Stimulated activated CD8-positive, alpha-beta memory T cell treated with anti-CD3 and anti-CD28 coated beads, Interleukin-15, amount 100 ng/mL, for 4 hours (primary cell): ENCODE measurements at places on chromosomes 1 and 21.

- no peak for DNase-seq
Measured at GRCh38 chr1:147252540-147252939, 10.1 kb downstream of the CHD1L start.

- no peak for DNase-seq
Measured at GRCh38 chr1:20028125-20028524, 41.9 kb upstream of the PLA2G5 start.

DNA sequence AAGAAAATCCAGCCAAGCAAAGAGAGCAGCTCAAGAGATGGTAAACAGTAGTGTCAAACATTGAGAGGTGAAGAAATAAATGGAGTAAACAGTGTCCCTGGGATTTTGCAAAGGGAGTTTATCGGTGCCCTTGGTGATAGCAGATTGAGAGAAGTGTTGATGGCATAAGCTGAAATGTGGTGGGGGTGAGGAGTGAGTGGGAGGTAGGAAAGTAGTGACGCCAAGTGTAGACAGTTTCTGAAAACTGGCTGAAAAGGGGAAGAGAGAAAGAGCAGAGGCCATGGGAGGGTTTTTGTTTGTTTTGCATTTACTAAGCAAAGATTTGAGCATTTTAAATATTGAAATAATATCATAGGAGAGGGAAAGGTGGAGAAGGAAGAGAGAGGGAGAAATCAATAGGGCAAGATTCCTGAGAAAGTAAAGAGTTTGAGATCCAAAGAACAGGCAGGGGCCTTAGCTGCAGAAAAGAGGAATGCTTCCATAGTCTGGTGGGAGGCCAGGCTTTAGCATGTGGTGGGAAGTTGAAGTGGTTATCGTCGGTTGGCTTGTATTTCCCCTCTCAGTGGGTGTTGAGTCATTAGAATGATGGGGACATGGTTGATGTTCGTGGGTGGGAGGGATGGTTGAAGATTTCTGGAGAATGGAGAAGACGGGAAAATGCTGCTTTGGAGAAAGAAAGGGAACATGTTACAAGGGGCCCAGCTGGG, 26.8 kb upstream of the RASAL2 start:
- DNase-seq: no peak

DNA sequence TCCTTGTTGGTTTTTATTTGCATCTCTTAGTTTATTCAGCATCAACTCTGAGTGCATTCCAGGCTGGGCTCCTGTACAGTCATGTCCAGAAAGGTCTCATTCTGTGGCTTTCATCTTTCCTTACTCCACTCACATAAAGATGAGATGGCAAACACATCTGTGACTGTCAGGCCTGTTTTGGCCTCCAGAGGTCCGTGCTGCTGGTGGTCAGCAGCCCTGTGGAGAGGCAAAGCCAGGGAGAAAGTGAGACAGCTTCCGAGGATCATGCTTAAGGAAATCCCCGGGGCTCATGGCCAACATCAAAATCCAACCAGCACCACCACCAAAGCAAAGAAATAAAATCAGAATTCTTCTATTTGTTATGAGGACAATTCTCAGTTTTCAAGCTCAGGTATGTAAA, 96.1 kb upstream of the HIVEP3 start:
- DNase-seq: no peak

DNA sequence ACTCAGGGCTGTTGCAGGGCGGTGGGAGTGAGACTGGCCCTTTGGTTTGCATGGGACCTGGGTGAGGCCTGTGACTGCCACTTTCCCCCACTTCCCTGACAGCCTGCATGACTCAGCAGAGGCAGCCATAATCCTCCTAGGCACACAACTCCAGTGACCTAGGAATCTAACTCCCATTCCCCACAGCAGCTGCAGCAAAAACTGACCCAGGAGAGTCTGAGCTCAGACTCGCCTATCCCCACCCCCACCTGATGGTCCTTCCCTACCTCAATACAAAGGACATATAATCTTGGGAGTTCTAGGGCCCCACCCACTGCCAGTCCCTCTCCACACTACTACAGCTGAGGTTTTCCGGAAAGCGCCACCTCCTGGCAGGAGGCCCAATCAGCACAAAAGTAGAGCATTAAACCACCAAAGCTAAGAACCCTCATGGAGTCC, 26.7 kb downstream of the NDC1 start:
- DNase-seq: no peak

DNA sequence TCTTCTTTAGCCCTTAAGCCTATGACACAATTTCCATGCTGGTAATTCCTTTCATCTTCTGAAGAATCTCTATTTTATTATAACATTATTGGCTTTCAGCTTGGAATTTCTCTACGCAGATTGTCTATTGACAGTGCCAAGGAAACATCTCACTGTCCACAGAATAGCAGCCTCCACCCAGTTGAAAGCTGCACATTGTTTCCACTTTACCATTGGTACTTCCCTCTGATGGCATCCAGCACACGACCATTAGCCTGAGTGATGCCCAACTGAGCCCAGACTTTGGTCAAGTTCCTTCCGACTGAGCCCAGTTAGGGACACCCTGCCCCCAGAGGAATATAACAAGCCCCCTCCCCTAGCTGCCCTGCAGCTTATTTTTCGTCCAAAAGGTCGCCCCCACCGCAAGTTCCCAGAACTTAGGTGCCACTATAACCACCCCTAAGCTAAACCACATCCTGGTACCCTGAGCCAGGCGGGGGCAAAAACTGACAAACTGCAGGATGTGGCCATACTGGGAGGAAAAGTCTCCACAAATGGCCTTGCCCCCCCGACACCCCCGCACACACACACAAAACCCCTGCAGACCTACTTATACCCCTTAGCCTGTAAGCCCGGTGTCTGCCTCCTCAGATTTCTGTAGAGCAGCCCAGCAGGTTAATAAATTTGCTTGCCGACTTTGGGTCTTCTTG, 13.2 kb downstream of the GBP5 start:
- DNase-seq: peak; percentile 33

- DNase-seq: no peak
Measured at GRCh38 chr21:46057710-46058241, 40.1 kb upstream of the COL6A2 start.

DNA sequence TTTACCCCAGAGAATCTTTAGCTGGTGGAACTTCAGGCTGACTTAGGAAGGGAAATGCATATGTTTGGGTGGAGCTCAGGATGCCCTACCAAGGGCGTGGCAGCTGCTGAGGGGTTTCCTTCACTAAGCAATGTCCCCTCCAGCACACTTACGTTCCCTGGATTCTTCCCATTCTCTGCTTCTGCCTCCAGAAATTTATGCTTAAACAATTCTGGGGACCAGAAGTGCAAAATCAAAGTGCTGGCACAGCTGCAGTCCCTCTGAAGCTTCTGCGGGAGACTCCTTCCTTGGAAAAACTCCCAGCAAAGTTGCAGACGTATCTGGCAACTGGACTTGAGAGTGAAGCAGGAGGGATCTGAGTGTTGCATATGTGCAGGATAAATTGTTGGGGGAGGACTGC, 402.8 kb downstream of the PCP4 start:
- no peak for DNase-seq

DNA sequence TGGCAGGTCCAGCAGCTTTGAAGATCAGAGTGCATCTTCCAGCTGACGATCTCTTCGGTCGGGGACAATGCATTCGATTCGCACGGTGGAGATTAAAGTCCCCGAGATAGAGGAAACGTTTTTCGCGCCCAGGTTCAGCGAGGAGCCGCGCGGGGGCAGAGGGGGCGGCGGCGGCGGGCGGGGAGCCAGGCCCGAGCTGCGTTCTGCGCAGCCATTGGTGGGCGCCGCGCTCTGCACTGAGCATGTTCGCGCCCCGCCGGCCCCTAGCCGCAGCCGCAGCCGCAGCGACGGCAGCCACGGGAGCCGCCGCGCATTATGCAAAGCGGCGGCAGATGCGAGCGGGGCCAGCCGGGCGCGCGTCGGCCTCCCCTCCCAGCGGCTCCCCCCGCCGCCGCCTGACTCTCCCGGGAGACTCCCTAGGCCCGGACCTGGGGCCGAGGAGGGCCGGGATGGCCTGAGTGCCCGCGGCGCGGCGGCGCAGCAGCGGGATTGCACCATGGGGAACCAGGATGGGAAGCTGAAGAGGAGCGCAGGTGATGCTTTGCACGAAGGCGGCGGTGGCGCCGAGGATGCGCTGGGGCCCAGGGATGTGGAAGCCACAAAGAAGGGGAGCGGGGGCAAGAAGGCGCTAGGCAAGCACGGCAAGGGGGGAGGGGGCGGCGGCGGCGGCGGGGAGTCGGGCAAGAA, at the start of gene FMN2:
Gene FMN2 (plus strand): TSS at position 270 of the 687 bp plus-strand sequence. CDS start 227 bp downstream, at position 497.
- DNase-seq: no peak

- no peak for DNase-seq
Measured at GRCh38 chr1:240691909-240692705, 80.2 kb upstream of the GREM2 start.

GRCh38 chr1:64469116-64469976, 583 bp upstream of the CACHD1 start:
- DNase-seq: no peak

- DNase-seq: no peak
Measured at GRCh38 chr1:173330149-173330951, 123.2 kb upstream of the TNFSF4 start.

DNA sequence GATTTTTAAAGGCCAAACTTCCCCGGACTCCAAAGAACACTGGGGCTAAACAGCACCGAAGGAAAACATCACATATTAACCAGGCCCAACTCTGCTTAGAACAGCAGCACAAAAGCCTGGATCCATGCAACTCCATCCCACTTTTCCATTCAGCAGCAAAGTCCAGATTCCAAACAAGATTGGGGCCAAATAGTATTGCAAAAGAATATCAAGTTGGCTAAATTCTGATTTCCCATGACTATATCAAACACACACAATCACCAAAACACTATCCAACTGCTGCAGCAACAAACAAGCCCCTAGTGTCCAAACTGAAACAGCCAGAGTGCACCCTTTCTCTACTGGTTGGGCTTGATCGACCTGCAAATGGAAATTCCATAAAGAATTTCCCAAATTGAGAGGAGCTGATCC, 19.4 kb upstream of the TMEM125 start:
- no peak for DNase-seq

- DNase-seq: no peak
Measured at GRCh38 chr1:39573736-39574624, 2.6 kb downstream of the PABPC4 start.

DNA sequence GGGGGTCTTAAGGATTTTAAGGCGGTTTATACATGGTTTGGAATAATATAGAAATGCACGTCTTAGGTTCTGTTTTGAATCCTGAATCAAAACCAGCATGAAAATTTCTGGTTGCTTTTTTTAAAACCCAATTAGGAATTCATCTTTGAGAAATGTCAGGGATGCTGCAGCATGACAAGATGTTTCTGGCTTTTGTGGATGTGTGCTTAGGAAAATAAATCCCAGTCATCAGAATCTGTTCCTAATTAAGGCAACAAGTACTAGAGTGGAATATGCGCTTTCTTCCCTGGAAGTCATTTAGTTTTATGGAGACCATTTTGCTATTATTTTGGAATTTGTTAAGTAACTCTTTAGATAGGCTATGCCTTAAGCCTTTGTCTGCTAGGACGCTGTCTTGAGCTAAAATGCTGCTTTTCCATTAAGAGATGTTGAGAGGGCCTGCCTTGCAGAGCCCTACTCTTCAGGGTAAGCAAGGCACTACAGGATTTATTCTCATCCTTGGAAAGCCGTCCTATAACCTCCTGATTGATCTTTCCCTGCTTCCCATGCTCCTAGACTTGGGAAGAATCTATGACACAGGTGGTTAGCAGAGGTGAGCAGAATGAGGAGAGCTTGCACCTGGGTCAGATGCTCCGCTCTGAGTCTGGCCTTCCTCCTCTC, 332.8 kb downstream of the DISC1 start:
- DNase-seq: no peak

- no peak for DNase-seq
Measured at GRCh38 chr1:183824291-183824690, 19.4 kb downstream of the RGL1 start.

DNA sequence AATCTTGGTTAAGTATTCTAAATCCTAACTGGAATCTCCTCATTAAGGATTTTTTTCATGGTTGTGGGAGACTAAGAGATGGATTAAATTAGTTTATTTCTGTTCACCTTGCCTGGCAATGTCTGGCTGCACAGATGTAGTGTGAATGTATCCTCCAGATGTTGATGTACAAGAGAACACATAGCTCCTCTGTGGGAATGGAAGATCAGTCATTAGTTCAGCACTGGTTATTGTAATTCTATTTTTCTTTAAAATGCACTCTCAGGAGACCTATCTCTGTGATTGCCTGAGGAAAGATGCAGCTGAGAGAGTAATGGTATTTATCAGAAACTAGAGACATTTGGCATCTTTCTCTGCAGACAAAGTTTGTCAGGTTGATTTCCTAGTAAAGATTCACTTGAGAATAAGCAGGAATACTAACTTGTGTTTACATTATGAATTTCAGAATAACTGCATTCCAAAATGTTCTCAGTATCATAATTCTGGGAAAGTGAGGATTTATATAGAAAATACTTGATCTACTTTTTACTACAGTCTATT, 178.6 kb downstream of the GIPC2 start:
- no peak for DNase-seq

GRCh38 chr1:68229650-68230483, 2.5 kb downstream of the WLS start:
- DNase-seq: no peak

DNA sequence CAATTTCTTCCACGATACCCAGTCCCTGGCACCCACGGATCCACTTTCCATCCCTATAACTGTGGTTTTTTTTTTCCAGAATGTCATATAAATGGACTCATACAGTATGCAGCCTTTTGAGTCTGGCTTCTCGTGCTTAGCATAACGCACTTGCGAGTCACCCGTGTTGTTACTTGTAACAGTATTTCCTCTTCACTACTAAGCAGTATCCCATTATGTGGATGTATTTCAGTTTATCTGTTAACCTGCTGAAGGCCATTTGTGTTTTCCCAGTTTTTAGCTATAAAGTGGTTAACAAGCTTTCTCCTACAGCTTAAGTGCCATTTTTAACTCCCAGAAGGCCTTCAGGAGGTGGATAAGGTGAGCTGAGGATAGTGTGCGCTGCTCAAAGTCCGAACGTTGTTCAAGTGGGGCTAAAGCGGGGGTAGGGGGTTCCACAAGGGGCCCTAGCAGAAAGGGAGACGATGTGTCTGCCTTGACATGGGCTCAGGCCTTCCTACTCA, 829 bp downstream of the ADAR start:
- DNase-seq: no peak

DNA sequence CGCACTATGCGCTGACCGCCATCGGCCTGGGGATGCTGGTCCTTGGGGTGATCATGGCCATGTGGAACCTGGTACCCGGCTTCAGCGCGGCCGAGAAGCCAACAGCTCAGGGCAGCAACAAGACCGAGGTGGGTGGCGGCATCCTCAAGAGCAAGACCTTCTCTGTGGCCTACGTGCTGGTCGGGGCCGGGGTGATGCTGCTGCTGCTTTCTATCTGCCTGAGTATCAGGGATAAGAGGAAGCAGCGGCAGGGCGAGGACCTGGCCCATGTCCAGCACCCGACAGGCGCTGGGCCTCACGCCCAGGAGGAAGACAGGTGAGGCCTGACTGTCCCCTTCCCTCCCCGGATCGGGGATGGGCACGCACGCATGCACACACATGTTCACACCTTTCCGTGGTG, 31.9 kb upstream of the FHAD1 start:
- DNase-seq: no peak

GRCh38 chr1:42730988-42731387, 9.0 kb downstream of the CLDN19 start:
- DNase-seq: no peak
